ENCODE measurements at places on chromosomes 2 and 18.

DNA sequence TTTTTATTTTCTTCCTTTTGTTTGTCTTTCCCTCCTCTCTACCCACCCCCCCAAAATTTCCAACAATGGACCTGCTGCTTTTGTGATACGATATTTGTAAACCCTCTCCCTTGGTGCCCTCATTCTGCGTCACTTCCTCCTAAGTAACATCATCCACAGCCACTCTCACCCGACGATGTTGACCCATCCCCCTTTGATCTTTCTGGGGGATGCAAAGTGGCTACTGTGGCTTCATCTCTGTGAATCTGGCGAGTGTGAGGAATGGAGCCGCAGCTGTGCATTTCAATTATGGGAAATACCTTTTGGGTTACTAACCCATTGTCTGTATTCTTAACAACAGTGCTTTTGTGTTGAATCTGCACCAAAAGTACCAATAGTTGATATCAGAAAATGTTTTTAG, 19.4 kb downstream of the ANTXR1 start:
- no peak for DNase-seq

GRCh38 chr2:160194946-160195345, 5.1 kb downstream of the ITGB6 start:
- DNase-seq, result no peak

DNA sequence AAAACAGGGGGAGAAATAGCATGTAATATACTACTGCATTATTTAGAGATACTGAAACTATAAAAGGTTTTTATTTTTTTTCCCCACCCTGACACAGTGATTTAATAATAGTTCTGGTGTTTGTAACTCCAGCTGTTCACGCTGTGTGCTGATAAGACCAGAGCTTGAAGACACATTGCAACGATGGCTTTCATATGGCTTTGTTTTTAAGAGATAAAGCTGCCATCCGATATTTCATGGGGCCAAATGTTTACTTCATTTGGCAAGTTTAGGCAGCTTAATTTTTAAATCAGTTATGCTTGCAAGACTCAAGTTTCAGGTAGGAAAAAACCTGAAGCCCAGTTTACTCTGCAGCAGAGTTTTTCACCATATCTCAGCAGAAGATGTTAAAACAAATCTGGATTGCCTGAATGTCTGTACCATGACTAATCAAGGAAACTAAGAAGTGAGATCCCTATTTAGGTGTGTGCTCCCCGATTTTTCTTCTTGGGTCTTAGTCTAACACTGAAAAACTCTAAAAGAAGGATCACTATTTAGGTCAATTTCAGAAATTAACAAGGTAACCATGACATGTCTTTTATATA, 508.6 kb downstream of the PARD3B start:
- DNase-seq, result no peak

DNA sequence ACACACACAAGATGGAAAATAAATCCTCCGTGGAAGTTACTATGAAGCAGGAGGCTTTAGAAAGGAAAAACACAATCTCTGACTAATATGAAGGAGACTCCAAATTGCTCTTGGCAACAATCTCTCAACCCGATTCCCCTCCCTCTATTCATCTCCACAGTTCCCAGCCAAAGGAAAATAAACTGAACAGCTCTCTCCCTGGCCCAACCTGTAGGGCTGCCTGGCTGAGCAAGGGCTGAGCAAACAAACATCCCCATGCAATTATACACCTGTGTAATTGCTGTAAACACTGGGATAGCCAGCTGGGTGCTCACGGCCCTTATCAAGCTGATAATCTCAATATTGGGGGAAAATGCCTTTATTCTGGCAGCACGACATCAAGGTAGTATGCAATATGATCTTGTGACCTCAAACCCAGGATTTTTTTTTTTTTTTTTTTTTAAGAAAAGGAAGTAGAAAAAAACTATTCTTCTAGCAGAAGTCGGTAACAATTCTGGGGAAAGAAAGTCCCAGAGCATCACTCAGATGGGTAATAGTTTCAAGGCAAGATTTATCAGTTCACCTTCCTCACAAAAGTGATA, 203.3 kb upstream of the SMAD2 start:
- no peak for DNase-seq

- DNase-seq, result no peak
These were observed 30.3 kb downstream of the ASAP2 start for GRCh38 chr2:9236867-9237266.

DNA sequence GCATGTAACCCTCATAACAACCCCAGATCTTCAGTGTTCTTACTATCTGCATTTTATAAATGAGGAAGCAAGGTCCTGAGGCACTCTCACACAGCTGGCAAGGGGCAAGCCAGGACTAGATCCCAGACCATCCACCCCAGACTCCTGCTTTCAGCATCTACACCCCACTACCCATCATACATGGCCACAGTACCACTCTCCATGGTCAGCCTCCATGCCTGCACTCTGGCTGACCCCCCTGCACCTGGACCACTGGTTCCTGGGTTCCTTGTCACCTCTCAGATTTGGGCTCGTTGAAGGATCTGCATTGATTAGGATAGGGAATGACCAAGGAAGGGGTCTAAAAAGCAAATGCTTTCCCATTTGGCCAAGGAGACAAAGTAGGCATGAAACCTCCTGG, 36.0 kb upstream of the TEX51 start:
- DNase-seq, result no peak

DNA sequence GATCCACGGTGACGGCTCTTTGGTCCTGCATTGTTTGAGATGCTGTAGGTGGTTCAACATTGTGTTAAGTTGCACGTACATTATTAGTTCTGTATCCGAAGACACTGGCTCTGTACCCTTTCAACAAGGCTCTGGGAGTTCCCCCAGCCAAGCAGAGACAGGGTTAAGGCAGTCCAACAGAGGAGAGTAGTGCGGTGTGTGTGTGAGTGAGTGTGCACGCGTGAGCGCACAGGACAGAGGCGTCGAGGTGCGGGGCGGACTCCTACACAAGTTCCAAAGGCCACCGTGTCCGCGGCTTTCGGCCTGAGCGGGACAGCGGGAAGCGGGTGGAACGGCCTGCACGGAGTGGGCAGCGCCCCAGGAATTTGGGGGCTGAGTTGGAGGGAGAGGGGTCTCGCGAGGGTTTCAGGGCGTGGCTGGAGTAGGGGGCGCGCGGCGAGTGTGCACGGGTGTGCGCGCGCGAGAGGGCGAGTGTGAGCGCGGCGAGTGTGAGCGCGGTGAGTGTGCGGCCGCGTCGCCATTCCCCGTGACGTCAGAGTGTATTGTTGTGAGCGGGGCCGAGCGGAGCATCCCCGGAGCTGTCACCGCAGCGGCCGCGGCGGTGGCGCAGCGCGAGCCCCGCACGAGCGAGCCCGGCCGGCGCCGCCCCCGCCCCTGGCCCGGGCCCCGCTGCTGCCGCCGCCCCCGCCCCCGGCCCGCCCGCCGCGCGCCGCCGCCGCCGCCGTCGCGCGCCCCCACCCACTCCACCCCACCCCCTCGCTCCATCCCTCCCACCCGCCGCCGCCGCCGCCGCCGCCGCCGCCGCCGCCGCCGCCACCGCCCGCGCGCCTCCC, at the start of gene ASXL3:
TSS of gene ASXL3 (plus strand) at position 535 of the 833 bp plus-strand sequence. CDS start 413 bp downstream, outside the sequence.
- DNase-seq, result no peak

DNA sequence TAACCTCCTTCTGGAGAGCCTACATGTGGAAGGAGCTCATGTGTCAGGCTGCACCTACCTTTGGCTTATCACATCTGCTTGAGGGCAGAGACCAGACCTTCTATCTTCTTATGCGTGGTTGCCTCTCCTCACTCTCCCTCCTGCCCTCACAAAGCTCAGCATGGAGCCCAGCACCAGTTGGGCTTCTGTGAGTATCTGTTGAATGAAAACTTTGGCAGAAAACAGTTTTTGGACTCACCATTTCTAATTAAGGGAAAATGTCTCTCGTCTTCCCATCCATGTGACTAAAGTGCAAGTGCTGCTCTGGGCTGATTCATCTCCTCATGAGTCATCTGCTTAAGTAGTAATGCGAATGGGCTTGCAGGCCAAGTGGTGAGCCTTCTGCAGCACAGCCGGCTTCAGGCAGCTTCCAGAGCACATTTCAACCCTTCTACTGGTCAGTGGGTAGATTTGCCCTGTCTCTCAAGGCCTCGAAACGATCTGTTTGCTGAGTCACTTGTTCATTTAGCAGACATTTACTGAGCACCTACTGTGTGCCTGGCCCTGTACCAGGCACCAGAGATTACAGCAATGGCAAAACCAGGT, 102.6 kb downstream of the VSNL1 start:
- DNase-seq, result peak; percentile 97

DNA sequence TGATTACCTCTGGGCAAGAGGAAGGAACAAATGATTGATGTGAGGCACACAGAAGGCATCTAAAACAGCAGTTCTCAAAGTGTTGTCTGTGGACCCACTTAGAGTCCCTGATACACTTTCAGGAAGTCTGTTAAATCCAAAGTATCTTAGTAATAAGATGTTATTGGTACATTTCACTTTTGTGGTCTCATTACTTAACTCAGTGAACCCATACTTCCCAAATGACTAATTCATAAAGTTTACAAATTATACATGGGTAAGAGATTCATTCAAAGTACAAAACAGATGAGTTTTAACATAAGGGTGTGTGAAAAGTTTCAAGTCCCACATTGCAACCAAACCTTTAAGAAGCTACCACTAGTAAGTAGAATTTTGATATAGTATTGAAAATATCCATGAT, 440.5 kb downstream of the NUP35 start:
- DNase-seq, result peak; percentile 93

GRCh38 chr2:54065411-54065810, 50.0 kb upstream of the ACYP2 start:
- DNase-seq, result peak; percentile 91

- no peak for DNase-seq
These were observed 15.7 kb downstream of the CCBE1 start for GRCh38 chr18:59681521-59682004.

DNA sequence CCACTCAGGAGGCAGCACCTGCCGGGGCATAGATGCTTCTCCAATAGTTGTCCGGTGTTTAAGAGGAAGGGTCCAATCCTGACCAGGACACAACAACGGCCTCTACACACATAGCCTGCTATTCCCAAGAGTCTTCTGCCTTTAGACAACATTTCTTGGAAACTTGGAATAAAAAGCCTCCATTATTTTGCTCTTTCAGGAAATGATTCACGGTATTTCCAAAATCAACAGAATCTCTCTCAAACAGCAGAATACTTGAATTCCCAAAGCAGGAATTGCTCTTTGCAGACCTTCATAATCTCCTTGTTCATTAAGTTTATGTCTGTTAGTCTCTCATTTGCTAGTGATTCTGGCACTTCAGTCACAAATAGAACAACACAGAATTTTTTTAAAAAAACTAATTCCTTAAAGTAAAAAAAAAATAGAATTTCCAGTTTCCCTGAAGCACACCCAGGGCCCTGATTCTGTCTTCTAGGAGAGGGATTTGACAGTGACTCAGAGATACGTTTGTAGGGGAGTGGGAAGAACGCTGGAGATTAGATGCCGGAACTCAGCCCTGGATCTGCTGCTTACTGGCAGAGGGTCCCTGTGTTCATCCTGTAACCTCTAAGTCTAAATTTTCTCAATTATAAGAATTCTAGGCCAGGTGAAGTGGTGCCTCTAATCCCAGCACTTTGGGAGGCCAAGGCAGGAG, 74.7 kb downstream of the NAB1 start:
- no peak for DNase-seq

- DNase-seq, result no peak
These were observed 17.0 kb downstream of the SLC9A2 start for GRCh38 chr2:102636283-102636907.

DNA sequence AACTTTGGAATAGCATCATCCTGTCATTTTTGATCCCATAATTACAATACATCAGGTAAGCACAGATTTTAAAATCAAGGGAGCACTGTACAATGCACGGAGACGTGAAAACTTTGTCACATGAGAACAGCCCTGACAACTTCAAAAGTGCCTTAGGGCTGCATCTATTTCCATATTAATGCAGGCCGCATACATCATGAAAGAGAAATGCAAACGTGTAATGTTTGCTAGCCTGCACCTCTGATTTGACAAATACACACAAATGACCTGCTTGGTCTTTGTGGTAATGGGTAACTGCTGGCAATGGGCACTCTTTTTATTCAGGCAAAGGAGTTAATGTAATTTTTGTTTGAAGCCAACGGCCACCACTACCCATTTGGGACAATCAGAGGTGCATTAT, 202.0 kb upstream of the EPHA4 start:
- DNase-seq, result no peak

- no peak for DNase-seq
These were observed 3.9 kb downstream of the TFCP2L1 start for GRCh38 chr2:121281107-121281506.

GRCh38 chr2:186780701-186781316, 68.2 kb downstream of the ZSWIM2 start:
- peak; percentile 34 for DNase-seq

- no peak for DNase-seq
These were observed 40.1 kb downstream of the NRP2 start for GRCh38 chr2:205722283-205722918.

- peak; percentile 62 for DNase-seq
These were observed 58.1 kb downstream of the AGAP1 start for GRCh38 chr2:235551965-235552364.

GRCh38 chr2:240149943-240150784, 9.7 kb upstream of the OTOS start:
- peak; percentile 17 for DNase-seq

DNA sequence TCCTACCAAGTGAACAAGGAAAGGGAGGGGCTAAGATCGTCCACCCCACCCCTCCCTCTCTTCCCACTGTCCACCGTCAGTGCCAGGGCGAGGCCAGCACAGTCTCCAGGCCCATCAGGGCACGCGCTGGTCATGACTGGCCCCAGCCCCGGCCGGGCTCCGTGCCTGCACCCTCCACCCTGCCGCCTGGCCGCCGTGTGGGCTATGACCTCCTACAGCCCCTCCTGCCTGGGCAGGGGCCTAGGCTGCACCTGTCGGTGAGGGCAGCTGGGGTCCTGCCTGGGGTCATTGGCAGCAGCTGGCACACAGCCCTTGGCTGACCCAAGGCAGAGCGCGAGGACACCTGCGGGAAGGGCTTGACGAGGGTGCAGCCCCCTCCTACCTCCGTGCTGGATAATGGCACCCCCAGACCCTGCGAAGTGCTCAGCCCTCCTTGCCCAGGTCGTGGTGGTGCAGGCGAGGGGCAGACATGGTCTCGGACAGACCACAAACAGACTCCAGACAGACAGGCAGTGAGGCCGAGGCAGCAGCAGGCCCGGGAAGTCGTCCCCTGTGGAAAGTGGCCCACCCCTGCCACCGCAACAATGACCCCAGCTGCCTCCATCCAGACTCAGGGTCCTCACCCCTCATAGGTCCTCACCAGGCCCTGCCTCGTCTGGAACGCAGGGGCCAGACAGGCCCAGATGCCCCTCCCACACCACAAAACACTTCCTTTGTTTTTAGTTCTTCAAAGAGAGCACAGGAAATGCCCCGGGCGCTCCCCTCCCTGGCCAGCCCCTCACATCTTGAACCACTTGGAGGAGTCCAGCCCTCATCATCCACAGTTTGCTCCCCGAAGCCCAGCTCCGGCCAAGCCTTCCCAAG, 43.1 kb upstream of the GPC1 start:
- DNase-seq, result no peak
